ENCODE measurements at places on chromosomes 16 and 17.

DNA sequence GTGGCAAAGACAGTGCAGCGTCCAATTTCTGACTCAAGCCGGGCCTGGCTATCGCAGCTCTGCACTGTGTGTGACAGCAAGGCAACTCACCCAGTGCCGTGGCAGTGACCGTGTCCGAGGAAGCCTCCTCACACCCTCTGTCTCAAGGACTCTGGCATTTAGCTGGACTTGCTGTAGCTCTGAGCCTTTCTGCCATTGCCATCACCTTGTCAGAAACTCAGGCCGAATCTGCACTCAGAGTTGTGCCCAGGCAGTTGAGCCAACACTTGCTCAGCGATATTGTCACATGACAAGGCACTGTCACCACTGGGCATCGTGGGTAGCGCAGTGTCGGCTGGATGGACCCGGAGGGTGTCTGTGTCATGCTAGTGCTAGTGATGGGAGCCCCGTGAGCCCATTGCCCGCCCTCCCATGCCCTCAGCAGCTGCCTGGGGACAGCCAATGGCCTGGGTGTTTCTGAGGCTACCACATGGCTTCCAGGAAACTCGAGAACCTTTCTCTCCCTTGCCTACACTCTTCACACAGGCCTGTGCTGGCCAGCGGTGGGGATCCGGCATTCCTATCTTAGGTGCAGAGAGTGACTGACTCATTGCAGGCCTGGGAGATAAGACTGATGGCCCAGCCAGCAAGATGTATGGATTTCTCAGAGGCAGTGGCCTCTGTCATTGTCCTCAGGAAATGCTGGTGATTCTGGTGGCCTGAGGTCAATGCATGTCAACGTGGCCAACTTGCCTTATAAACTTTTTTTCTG is 22.1 kb upstream of the STH start:
- no peak for DNase-seq

GRCh38 chr17:66784621-66785364 is 50.1 kb upstream of the CACNG5 start:
- DNase-seq, result no peak

- DNase-seq, result no peak
Observed at GRCh38 chr17:18037486-18037885, 1.5 kb downstream of the ATPAF2 start.

DNA sequence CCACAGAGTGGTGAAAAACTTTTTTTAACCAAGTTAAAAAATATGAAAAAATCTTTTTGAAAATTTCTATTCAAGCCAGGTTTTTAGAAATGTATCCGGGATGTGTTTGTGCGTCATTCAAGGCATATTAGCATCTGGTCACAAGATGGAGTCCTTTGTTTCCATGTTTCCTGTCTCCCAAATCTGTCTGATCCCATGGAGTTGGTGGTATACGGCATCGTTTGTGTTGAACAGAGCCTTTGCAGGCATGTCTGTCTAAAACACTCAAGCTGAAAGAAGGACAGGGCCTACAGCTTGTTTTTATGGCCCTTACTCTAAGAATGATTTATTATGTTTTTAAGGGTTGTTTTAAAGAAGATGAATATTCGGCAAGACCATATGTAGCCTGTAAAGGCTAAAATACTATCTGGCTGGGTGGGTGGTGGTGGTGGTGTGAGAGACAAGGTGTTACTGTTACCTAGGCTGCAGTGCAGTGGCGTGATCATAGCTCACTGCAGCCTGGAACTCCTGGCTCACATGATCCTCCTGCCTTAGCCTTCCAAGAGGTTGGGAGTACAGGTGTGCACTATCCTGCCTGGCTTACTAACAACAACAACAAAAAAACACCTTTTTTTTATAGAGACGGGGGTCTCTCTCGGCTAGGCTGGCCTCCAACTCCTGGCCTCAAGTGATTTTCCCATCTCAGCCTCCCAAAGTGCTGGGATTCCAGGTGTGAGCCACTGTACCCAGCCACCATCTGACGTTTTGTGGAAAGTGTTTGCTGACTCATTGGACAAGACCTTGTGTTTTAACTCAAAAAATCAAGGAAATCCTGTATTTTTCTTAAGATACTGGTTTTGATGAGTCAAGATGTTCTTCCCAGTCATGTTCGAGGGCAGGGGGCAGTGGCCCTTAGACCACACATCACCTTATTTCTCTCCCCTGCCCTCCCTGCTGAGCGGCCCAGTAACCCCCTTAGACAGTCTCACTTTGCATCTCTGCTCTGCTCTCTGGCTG is 52.2 kb downstream of the NDE1 start:
- DNase-seq, result no peak

DNA sequence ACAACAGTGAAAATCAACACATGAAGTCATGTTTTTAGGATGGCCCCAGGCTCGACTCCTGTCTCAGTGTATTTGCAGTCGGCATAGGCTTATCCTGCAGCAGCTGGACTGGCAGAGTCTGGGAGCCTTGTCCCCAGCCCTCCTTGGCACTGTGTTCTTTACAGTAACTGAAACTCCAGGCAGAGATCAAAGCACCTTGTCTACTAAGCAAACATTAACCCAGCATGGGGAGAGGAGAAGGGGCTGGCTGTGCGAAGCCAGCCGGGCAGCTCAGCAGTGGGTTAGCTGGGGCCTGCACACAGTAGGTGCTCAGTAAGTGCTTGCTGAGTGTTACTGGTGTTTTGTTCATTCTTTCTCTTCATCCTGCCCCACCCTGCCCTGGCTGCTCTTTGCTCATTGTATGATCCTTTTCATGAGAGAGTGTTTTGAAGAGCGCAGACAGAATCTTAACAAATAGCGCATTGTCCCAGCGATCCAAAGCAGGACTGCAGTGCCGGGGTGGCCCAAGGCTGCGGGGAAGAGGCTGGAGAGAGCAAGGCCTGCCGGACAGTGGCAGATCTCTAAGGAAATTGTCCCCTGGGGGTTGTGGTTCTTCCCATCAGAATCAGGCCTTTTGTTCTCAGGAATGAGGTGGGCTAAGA is 23.5 kb upstream of the ITGB4 start:
- DNase-seq, result no peak

Measured in NCI-H1694 treated with DMSO at 0.1 percent for 48 hours (cell line).